H9 (cell line): ENCODE measurements at places on chromosomes 16 and 17. TPM values are rescaled to one million over a fixed set of nuclear protein-coding genes. Genes with fewer than 3 reads are reported as not detected.

The KRTAP2-1 gene
- total RNA-seq = not detected in 2 replicates

The ZNF597 gene
- 3.4 and 3.5 TPM in 2 replicates for total RNA-seq

The TBX4 gene
- total RNA-seq = not detected in 2 replicates

The GALR2 gene
- total RNA-seq = 0.79 and 0.81 TPM in 2 replicates

The AKAP1 gene
- total RNA-seq = 61.2 and 65.4 TPM in 2 replicates

The TBC1D3I gene
- 0.35 TPM in 1 of 2 replicates, not detected in the other for total RNA-seq

The SHISA9 gene
- 7.0 and 8.6 TPM in 2 replicates for total RNA-seq

The HOXB4 gene
- total RNA-seq = not detected in 2 replicates

The DRC7 gene
- 0.72 TPM in 1 of 2 replicates, not detected in the other for total RNA-seq

The COG8 gene
- total RNA-seq = 52.3 and 55.3 TPM in 2 replicates

The KRTAP9-8 gene
- not detected in 2 replicates for total RNA-seq

The ZNF768 gene
- 39.0 and 40.0 TPM in 2 replicates for total RNA-seq

The KRTAP4-3 gene
- not detected in 2 replicates for total RNA-seq

The KCNH6 gene
- 1.6 and 2.3 TPM in 2 replicates for total RNA-seq
